ENCODE measurements at places on chromosomes 2 and 18.
A peak's percentile ranks its signal among the peaks of the same experiment; 100 is the strongest.

- no peak for DNase-seq
Measured at GRCh38 chr2:233051241-233052149, 8.6 kb upstream of the INPP5D start.

DNA sequence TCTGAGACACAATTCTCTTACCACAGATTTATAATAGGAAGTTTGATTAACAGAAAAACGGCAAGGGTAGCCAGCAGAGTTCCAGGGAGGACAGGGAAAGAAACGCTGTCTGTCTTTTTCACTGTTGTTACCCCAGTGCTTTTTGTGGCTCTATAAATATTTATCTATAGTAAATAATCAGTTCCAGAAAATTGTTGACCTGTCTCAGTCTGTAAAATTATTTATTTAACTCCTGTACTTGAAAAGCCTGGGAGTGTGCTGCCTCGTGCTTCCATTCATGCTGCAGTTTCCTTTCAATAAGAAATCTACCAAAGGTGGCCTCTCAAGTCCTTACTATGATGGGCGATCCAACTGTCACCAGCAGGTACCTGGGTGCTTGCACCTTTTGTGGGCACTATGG is 102.9 kb downstream of the ETAA1 start:
- no peak for DNase-seq

DNA sequence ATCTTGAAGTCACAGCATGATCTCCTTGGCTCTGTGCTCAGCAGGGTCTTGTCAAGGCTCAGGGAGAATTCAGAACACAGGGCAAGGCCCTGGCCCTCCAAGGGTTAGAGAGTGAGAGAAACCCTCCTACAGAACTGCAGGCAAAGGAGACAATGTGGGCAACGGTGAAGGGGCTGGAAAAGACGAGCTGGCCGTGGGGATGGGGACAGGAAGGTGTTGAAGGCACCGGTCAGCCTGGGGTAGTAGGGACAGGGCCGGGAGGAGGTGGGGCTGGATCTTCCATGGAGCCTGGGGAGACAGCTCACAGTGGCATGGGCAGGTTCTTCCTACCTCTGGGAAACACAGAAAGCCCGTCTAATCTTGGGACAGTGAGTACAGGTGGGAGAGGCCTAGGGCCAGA is 92.2 kb upstream of the MCFD2 start:
- no peak for DNase-seq

GRCh38 chr2:21466341-21466927 is 342.7 kb downstream of the TDRD15 start:
- no peak for DNase-seq

GRCh38 chr2:232843834-232844233 is 26.2 kb upstream of the SNORC start:
- no peak for DNase-seq

GRCh38 chr2:218129458-218130135 is 3.8 kb downstream of the CXCR2 start:
- DNase-seq, result no peak

- DNase-seq, result no peak
Measured at GRCh38 chr18:63562284-63562683, 20.1 kb downstream of the SERPINB12 start.

DNA sequence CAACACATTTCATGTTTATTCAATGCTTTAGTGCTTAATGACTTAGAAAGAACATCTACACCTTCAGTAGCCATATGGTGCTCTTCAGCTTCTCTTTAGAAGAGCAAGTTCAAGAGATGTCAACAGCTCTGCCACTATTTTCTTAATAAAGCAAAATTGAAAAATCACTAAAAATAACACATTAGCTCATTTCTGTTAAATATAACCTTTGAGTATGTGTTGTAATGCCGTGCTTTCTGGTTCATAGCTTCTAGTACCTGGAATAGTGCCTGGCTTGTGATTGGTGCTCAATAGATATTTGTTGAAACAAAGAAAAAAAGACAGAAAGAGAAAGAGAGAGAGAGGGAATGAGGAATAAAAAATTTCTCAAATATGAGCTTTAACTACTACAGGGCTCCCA is 349.8 kb upstream of the SPRED2 start:
- DNase-seq, result no peak

DNA sequence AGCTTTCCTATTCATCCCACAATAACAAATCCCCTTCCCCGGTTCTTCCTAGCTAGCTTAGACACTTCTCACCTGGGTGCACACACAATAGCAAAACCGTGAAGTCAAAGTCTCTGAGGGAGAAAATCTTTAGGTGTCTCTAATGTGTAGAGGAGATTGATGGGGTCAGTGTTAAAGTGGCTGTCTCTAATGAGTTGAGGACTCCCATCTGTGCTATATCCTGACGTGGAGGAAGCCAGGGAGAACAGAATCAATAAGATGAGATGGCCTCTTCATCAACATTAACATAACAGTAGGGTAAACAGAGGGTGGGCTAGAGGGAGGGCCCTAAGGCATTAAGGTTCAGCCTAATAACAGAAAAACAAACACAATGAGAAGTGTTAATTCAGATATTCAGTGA is 120.4 kb downstream of the SLC5A7 start:
- no peak for DNase-seq

DNA sequence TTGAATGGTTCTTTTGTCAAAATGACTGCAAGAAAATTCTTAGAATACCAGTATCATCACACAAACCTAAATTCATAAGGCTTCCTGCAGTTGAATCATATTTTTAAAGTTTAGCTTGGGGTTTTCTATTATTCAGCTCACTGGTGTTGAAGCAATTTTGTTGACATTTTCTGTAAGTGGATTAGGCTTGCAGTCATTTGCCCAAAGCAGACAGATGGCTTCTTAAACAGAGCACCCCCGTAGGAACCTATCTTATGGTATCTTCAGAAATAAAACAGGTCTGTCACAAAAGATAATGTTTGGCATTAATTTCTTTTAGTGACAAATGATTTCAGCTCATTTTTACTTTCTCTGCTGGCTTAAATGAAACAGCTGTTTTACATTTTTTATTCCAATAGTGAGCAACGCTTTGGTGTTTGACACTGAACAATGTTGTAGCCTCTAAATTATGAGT is 331.1 kb downstream of the PLCL1 start:
- peak; percentile 27 for DNase-seq

DNA sequence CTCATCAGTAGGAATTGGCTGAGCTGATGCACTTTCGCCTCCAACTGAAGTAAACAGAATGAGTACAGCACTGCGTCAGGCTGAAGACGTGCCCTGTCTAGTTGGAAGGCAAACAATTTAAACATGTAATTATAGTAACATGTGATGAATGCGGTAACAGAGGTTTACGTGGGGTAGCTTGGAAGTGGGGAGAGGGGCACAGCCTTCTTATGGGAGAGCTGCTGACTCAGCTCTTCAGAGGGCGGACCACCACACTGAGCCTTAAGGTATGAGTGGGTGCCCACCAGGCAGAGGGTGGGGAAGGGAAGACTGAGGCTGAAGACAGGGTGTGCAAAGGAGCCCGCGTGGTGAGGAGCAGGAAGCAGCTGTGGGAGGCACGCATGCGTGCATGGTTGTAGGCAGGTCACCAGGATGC is 6.2 kb upstream of the EHD3 start:
- no peak for DNase-seq

DNA sequence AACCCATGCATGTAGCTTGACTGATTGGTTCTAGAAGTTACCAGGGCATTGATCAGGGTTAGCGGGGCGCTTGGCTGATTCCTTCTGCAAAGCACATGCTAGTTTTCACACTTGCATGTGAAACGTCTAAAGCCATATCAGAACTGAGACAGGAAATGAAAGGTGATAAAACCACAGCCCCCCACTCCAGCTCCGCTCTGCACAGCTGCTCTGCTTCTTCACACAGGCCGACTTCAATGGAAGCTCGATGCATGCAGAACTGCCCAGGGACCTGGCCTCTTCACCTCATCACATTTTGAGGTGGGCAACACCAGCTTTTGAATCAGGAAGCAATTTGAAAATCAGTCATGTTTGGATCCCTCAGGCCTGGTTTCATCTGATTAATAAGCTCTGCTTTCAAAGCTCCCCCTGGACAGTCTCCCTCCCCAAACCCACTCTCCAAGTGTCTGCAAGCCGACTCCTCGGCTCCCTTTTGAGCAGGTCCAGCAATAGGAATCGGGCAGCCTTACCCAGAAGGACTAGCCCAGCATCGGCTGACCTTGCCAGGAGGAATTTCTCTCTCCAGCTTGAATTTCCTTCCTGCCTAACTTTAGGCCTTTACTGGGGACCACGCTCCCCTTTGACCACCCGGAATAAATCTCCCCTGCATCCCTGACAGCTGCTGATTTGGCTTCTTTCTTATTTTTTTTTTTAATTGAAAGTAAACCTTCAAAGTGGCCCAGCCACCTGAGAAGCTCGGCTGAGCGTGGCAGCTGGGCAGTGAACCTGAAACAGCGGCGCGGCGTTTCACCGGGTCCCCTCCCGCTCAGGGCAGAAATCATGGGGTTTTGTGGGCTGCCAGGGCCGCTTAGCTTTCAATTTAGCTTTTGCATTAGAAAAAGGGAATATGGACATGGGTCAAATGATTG is 31.7 kb downstream of the HRH4 start:
- no peak for DNase-seq

GRCh38 chr18:78087338-78087737 is 837.7 kb downstream of the GALR1 start:
- DNase-seq, result no peak

DNA sequence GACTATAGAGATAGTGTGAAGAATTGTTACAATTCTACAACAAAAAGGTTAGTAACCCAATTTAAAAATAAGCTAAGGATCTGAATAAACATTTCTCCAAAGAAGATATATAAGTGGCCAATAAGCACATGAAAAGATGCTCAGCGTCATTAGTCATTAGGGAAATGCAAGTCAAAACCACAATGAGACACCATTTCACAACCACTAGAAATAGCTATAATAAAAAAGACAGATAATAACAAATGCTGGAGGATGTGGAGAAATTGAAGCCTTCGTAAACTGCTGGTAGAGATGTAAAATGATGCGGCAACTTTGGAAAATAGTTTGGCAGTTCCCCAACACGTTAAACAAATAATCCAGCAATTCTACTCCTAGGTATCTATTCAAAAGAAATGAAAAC is 366.5 kb upstream of the POU3F3 start:
- DNase-seq, result no peak

DNA sequence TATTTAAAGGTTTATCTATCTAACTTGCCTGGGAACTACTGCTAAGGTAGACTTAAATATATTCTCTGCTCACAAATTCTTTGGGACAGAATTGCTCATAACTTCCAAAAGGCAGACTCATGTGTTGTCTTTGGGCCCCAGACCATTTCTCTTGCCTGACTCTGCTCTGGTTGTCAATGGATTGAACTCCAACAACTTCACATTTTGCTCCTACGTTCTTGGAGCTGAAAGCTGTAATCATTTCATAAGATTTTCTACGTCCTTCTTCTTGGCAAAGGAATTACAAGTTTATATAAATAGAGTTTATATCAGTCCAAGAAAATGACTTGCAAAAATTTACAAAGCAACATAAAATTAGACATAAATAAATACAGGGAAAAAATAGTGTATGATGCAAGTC is 32.9 kb upstream of the PPM1B start:
- DNase-seq, result peak; percentile 19

DNA sequence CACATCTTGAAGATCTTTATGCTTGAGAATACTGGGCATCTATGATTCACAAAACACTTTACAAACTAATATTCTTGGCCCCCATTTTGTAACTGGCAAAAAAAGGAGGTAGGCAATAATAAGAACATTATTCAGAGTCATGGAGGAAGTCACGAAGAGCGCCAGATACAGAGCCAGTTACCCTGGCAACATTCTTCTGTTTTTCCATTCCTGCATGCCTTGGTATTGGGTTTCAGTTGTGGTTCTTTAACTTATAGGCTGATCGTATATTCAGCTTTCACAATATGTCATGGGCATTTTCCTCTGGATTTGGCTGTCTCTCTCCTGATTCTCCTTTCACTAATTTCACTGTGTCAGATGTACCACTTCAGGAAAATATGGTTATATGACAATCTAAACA is 234.7 kb downstream of the HRH4 start:
- DNase-seq, result no peak
